ENCODE measurements at places on chromosomes 13 and 19.

GRCh38 chr19:51259348-51260245, 8.7 kb downstream of the SIGLECL1 start:
- no peak for DNase-seq

- DNase-seq, result no peak
Observed at GRCh38 chr19:38679839-38680238, 32.4 kb downstream of the ACTN4 start.

GRCh38 chr13:70023516-70023915, 84.1 kb upstream of the ATXN8OS start:
- no peak for DNase-seq

GRCh38 chr19:763181-763580, 12.3 kb downstream of the MISP start:
- DNase-seq, result no peak

DNA sequence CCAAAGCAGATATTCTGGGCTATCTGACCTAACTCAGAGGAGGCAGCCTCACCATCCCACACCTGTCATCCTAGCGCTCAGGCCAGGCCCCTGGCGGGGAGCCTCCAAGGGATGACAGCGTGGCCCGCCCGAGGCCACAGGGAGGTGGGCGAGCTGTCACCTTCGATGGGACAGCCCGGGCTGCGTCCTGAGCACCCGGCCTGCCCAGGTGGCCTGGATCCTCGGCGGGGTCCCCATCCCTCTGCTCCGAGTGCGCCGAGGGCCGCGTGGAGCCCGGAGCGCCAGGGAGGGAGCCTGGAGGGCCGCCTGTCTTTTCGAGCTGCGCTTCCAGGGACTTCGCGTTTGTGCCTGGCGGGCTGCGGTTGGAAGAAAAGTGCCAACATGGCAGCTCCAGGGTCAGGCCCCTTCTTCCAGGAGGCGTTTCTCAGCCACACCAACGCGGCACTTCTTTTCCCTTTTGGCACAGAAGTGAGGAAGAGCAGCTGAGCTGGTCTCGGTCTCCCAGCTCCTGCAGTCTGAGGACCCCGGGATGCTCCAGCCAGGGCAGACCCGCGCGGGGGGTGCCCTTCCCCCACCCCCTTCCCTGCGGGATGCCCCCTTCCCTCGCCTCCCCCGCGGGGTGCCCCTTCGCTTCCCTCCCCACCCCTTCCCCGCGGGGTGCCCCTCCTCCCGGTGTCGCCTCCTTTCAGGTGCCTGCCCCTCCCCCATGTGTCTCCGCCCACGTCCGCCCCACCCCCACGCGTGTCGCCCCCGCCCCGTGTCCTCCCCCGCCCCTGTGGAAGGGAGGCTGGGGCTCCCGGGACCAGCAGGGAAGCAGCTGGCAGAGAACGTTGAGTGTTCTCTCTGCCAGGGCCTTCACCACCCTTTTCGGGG, 42.3 kb downstream of the GJA3 start:
- DNase-seq, result no peak

GRCh38 chr13:93621051-93621450, 394.4 kb downstream of the GPC6 start:
- DNase-seq, result no peak

DNA sequence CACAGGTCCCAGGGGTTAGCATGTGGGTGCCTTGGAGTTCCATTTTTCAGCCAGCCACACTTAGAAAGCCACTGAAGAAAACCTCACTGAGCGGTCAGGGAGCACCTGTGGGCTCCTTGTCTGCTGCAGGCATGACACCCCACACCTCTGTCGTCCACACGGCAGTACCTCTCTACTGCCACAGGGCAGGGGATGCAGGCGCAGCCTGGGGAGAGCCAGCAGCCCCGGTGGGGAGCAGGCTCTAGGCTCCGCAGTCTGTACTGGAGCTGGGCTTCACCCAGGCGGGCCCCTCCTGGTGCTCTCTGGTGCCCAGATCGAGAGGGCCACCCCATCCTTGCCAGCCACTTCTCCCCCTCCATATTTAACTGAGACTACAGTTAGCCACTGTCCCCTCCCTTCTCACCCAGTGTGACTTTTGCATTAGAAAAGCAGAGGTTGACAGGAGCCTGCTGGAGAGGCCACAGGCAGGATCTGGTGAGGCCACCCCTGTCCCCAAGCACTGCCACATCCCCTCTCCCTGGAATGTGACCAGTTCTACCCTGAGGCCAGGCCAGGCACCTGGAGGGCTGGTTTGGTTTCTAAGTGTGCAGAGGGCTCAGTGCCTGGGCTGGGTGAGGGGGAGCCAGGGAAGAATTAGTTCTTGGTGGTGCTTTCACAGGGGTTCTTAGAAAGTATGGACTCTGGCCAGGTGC, 104.4 kb downstream of the KDM4B start:
- DNase-seq, result no peak

GRCh38 chr13:33145667-33146066, 129.4 kb downstream of the KL start:
- no peak for DNase-seq

GRCh38 chr13:46383383-46383782, 3.7 kb downstream of the RUBCNL start:
- DNase-seq, result no peak

- no peak for DNase-seq
Observed at GRCh38 chr19:4446704-4447200, 10.8 kb downstream of the UBXN6 start.

DNA sequence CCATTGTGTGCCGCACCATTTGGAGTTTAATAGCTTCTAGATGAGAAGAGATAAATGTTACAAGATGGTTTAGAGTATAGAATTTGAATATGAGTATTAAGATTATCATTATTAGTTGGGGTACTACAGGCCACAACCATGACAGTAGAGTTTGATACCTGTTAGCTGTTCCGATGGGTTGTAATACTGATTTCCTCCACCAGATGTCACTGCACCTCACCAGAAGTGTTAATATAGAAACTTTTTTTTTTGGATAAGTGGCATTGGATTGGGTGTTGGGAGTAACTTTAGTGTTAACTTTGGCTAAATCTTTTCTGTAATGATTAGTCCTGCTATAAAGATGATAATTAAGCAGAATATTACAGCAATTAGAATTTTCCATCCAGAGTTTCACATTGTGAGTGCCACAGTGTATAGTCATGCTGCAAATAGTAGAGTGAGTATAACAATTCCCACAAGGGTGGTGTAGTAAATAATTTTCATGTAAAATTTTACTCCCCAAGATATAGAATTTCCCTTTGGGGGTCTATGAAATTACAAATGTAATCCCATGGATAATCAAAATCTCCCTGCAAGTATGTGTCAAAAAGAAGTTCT, 56.3 kb downstream of the PSG3 start:
- DNase-seq, result no peak

GRCh38 chr19:42197375-42197817, 20.1 kb downstream of the DEDD2 start:
- no peak for DNase-seq

- no peak for DNase-seq
Observed at GRCh38 chr19:51552996-51553725, 17.9 kb upstream of the ZNF175 start.

- DNase-seq, result no peak
Observed at GRCh38 chr13:93477238-93477637, 250.6 kb downstream of the GPC6 start.

- no peak for DNase-seq
Observed at GRCh38 chr19:29971002-29971401, 29.0 kb downstream of the URI1 start.
